ENCODE measurements at places on chromosomes 16 and 17.

DNA sequence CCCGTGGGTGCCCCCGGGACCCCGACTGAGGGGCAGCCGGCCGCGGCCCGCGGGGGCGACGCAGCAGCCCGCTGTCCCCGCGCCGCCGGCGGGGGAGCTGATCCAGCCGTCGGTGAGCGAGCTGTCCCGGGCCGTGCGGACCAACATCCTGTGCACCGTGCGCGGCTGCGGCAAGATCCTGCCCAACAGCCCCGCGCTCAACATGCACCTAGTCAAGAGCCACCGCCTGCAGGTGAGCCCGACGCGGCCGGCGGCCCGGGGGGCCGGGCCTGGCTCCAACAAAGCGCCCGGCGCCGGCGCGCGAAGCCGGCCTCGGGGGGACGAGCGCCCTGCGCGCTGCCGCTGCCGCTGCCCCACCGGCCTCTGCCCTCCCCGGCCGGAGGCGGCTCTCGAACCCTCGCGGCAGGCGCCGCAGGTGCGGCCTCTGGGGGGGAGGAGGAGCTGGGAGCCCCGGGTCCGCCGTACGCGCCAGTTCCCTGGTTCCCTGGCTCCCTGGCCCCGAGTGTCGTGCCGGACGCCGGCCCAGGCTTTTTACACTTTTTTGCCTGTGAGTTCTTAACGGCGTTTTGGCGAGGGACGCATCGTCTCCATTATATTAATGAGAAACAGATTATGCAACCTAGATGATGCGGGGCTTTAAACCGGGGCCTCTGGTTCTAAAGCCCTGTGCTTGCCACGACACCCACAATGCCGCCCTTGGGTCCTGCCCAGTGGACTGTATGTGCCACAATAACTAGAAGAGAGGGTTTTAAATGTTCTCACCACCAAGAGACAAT is 521 bp downstream of the ATMIN start:
- no peak for DNase-seq

DNA sequence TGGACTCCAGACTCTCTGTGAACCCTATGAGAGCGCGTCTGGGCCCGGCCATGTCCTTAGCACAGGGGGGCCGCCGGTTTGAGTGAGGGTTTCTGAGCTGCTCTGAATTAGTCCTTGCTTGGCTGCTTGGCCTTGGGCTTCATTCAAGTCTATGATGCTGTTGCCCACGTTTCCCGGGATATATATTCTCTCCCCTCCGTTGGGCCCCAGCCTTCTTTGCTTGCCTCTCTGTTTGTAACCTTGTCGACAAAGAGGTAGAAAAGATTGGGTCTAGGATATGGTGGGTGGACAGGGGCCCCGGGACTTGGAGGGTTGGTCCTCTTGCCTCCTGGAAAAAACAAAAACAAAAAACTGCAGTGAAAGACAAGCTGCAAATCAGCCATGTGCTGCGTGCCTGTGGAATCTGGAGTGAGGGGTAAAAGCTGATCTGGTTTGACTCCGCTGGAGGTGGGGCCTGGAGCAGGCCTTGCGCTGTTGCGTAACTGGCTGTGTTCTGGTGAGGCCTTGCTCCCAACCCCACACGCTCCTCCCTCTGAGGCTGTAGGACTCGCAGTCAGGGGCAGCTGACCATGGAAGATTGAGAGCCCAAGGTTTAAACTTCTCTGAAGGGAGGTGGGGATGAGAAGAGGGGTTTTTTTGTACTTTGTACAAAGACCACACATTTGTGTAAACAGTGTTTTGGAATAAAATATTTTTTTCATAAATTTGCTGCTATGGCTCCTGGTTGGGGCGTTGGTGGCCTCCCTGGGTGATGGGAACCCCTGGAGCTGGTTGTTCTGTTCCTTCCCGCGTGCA is 23.1 kb downstream of the STAT5A start:
- no peak for DNase-seq

DNA sequence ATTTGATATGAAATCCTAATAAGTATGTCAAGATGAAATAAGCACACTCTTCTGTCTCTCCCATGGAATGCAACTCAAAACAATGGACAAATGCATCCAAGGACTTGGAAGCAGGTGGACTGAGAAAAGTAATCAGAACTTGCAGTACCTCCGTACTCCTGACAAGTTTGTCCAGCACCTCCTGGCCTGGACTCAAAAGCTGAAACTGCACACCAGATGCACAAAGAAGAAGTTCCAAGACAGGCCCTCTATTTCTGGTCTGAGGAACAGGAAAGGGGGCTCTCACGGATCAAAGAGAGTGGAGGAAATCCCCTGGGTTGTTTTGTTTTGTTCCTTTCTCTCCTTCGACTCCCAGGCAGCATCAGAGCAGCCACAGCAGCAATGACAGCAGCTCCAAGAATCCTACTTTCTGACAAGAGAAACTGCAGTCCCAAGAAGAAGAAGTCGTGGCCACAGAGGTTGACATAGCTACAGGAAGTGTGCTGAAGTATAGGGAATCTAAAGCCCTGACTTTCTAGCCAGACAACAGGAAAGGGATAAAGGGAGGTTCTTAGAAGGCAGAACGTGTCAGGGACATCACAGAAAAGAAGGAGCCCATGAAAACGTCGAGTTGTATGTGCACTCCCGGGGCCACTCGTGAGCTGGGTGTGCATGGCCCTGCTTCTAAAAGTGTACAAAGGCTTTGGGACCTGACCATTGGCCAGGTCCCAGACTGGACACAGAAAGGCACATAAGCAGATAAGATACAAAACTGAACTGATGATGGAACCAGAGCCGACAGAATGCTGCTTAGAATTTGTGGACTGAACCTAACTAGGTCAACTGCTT is 29.3 kb downstream of the AKAP10 start:
- no peak for DNase-seq

GRCh38 chr16:9153502-9153864 is 62.0 kb downstream of the HAPSTR1 start:
- no peak for DNase-seq

DNA sequence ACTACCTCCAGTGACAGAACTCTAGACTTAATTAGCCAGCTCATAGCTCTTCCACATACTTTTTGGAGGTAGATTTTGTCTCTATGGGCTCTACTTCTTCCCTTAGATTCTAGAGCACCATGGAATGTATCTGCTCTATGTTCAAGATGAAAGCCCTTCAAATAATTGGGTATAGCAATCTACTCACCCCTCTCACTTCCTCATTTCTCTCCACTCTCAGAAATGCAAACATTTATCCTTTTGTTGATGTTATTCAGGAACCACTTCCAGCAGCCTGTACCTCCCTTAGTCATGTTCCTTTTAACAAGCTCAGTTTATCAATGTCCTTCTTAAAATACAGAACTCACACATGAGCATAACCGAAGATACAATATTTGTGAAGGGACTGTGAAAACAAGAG is 78.5 kb downstream of the GRIN2A start:
- DNase-seq, result no peak

- DNase-seq, result peak; percentile 79
Measured at GRCh38 chr16:81616321-81617020, 162.6 kb upstream of the PLCG2 start.

DNA sequence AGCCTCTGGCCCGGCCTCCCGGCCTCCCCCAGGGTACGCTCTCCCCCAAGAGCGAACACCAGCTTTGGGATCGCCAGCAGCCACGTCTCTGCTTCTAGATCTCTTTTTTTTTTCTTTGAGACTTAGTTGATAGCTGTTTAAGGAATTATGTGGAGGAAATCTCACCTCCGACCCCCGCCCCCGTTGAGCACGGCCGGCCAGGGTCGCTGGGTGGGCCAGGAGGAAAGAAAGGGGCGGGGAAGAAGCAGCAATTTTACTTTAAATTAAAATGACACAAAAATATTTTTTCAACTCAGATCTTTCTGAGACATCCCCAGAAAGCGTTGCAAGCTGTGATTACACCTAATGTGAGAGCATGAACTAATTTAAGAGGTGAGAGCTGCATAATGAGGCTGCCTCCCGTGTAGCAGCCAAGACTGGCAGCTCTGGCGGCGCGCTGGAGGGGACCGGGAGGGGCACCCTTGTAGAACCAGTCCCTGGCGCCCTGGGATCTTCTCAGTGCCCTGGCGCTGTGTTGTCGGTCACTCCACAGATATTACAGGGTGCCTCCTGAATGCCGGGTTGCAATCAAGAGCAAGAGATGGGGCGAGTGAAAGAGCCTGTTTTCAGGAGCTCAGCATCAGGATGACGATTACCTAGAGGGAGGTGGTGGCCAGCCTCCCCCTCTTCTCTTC is 1.9 kb upstream of the CBLN1 start:
- DNase-seq, result no peak

DNA sequence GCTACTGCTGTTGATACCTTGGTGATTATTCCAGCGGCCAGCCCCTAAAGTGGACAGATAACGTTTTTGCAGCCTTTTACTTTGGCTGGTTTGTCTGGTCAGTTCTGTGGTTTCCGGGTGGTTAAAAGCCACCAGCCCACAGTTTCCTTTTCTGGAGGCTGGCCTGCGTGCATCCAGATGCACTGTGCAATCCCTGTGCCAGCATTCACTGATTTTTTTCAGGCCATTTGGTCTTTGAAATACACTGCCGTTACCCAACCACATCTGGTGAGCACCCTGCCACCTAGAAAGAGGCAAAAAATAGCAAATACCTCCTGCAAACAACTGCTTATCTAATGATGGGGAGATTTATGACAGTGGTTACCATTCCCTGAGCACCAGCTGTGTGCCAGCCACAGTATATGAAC is 797 bp downstream of the NUDT7 start:
- DNase-seq, result no peak

GRCh38 chr16:89115216-89115861 is 21.7 kb downstream of the ACSF3 start:
- peak; percentile 89 for DNase-seq

DNA sequence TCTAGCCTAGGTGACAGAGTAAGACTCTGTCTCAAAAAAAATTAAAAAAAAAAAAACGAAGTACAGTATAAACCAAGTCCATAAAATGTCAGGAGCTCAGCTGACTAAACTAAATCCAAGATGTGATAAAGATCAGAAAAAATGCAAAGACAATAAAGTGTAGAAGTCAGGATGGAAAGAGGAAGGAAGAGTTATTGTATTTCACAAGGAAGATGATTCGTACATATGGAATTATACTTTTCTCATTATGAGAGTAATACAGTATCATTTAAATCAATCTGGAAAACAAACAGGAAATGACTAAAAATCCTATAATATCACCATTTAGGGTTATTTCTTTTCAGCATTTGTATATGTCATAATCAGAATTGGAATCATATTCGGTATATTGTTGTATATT is 11.4 kb upstream of the APOH start:
- no peak for DNase-seq

- peak; percentile 65 for DNase-seq
Measured at GRCh38 chr17:1298606-1299005, 19.1 kb downstream of the TRARG1 start.

DNA sequence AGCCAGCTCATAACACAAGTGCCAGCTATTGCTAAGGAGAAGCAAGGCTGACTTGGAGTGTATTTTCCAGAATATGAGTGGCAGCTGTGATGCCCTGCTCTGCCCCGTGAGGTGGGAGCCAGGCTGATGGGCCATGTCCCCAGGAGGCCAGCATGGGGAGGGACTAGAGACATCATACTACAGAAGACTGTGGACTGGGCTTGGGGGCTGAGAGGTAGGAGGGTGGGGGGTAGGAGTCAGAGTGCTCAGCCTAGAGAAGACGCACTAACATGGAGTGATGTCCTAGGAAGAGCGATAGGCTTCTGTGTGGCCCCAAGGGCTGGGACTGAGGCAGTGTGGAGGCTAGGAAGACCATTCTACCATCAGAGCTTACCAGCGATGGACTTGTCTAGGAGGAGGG is 143.7 kb downstream of the WSCD1 start:
- DNase-seq, result no peak

- DNase-seq, result no peak
Measured at GRCh38 chr16:15725641-15726240, 75.7 kb downstream of the NDE1 start.

GRCh38 chr16:364595-365491 is 5.5 kb downstream of the MRPL28 start:
- DNase-seq, result no peak

DNA sequence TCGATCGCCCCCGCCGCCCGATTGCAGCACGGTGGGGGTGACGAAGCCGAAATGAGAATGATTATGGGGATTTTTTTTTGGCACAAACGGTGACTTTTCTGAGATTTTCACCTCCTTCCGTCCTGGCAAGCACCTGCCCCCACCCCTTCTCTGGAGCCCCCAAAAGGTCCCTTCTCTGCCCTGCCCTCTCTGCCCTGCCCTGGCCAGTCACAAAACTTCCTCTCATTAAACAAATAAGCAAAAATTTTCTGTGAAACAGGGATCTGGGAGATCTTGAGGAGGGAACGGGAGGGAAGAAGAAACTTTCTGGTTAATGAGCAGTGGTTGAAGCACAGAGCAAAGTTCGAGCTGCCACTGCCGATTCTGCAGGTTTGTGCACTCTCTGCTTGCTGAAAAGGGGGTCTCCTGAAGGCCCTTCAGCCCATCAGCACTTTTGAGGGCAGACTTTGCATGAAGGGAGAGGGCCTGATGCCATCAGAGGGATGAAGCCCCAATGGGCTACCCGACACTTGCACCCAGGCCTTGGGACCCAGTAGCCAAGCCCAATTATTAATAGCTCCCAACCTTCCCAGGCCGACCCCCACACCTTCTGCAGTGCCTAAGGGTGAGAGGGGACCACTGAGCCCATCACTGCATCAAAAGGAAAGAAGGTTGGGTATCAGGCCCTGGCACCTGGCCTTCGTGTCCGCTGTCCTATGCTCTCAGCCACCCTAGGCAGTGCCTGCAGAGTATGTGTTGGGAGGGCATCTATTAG is 1.0 kb upstream of the HOXB8 start:
- DNase-seq, result no peak

DNA sequence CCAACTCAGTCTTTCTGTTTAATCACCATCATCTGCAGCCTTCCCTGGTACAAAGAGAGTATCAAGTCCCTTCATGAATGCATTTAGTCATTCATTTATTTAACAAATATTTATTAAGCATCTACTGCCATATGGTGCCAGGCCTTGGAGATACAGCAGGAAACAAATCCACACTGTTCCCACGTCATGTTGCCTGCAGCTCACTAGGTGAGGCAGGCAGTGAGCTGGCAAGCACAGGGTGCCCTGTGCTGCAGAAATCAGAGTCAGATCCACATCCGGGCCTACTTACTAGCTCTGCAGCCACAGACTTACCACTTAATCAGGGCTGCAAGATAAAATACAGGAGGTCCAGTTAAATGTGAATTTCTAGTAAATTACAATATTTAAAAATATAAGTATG is 38.5 kb upstream of the CES5A start:
- DNase-seq, result no peak

DNA sequence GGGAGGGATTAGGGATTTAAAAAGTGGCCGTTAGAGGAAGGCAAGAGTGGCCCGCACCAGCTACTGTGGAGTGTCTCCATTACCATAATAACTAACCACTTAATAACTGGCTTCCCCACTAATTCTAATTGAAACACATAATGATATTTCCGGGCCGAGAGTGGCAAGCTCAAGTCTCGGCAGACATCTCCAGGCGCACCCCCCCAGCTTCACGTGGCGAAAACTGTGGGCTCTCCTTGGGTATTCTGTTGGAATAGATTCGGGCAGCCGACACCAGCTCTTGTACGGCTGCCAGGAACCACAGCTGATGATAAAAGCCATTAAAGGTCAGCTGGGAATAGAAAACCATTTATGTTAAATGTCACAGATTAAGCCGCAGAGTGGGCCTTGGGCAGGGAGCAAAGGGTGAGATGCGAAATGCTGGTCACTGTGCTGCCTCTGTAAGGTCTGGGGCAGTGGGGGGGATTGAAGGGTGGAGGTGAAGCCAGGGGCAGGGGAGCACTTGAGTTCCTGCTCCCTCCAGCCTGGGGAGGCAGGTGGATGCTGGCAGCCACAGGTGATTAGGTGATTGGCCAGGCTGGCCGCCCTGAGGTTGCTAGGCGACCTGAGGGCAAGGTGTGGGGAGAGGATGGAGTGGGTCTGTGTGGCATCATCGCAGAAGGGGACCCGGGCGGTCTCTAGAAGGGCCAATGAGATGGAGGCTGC is 115.6 kb upstream of the SDK2 start:
- DNase-seq, result no peak

Measured in CD4-positive, alpha-beta T cell (primary cell).